Bone marrow (tissue), 2 donors: ENCODE measurements at places on chromosomes 2 and 18.

GRCh38 chr18:71079606-71080005 lies 790.8 kb downstream of the SOCS6 start:
- no peak for DNase-seq

DNA sequence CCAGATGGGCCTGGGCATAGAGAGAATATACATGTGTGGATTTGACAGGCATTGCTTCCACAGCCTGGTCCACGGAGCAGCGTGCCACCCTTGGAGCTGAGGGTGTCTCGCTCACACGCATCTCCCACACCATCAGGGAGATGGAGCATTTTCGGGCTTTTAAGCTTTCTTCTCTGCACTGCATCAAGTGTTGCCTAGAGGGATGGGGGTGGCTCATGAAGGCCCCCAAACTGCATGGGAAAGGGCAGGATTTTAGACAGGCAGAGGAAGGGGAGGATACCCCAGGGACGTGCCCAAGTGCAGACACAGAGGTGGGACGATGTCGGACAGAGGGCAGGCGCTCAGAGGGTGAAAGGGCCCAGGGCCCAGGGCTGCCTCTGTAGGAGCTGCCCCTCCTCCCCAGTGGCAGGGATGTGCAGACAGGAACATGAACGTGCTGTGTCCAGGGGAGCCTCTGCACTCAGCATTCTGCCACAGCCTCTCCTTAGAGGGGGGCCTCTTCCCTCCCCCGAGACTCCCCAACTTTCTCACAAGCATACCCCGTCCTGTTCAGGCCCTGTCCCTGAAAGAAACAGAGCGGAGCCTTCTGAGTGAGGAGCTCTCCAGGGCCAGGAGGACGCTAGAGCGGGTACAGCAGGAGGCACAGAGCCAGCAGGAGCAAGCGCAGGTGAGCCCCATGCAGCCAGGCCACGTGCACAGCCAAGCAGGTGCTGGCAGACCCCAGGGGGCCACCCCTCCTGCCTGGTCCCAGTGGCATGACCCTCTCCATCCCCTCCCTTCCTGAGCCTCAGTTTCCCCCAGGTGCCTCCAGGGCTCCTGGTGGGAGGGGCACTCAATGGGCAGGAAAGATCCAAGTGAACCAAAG lies 42.9 kb upstream of the SNED1 start:
- DNase-seq, result no peak

GRCh38 chr2:140895378-140895777 lies 1235.4 kb downstream of the LRP1B start:
- DNase-seq, result no peak

- no peak for DNase-seq
Observed at GRCh38 chr2:146214394-146214929, 1630.4 kb upstream of the ACVR2A start.

DNA sequence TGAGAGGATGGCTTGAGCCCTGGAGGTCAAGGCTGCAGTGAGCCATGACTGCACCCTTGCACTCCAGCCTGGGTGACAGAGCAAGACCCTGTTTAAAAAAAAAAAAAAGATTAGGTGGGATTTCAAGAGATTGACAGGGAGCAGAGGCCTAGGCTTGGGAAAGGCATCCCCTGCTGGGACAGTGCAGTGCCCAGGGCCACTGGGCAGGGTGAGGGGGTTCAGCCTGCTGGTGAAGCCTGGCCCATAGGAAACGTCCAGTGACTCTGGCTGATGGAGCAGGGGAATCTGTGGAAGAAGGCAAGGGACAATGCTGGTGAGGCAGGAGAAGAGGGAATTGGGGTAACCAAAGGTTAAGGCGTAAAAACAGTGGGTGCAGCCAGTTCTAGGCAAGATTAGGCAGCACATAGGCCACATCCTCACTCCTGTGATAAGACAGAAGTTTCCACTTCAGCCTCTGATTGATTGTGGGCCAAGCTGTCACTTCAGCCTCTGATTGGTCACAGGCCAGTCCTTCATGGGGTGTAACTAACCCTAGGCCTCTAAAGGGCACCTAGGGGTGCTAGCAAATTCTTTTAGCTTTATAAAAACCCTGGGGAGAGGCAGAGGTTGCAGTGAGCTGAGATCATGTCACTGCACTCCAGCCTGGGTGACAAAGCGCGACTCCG lies 128.6 kb downstream of the MSH2 start:
- no peak for DNase-seq
